ENCODE measurements at places on chromosomes 16 and 17.

- DNase-seq: peak; percentile 17
Observed at GRCh38 chr16:77784441-77785372, 3.7 kb upstream of the VAT1L start.

GRCh38 chr16:89437251-89437987, 52.9 kb downstream of the ANKRD11 start:
- no peak for DNase-seq

DNA sequence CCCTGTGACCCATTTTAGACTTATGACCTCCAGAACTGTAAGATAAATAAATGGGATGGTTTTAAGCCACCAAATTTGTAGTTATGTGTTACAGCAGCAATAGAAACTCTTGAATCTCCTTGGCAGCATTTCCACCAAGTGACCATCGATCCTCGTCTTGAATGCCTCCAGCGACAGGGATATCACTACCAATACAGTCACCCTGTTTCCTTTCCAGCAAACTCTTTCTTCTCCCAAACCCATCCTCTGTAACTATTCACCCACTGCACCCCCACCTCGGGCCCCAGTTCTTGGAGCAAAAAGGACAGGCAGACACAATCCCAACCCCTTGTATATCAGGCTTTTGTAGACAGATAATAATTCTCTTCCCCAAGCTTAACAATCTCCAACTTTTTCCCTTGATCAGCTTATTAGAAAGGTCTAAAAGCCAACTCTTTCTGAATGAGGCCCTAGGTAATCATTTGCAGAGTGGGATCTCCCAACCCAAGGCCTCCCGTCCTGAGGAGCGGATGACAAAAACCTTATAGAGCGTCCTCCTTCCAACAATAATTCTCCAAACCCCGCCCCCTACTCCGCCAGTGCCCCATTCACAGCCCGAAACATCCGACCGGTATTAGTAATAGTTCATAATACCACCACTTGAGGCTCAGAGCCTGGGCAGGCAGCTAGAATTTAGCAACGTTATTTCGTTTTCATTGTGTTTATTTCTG, 14.7 kb upstream of the PLLP start:
- peak; percentile 92 for DNase-seq

DNA sequence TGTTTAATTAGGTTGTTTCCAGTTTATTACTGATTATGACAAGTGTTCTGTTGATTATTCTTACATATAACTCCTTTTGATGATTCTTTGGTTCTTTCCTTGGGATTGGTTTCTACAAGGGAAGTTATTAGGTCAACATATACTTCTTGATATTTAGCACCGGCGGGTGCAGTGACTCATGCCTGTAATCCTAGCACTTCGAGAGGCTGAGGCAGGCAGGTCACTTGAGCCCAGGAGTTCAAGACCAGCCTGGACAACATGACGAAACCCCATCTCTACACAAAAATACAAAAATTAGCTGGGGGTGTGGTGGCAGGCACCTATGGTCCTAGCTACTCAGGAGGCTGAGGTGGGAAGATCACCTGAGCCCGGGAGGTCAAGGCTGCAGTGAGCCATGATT, 120.2 kb upstream of the HAS3 start:
- no peak for DNase-seq

- no peak for DNase-seq
Observed at GRCh38 chr16:49639739-49640431, 216.0 kb downstream of the ZNF423 start.

DNA sequence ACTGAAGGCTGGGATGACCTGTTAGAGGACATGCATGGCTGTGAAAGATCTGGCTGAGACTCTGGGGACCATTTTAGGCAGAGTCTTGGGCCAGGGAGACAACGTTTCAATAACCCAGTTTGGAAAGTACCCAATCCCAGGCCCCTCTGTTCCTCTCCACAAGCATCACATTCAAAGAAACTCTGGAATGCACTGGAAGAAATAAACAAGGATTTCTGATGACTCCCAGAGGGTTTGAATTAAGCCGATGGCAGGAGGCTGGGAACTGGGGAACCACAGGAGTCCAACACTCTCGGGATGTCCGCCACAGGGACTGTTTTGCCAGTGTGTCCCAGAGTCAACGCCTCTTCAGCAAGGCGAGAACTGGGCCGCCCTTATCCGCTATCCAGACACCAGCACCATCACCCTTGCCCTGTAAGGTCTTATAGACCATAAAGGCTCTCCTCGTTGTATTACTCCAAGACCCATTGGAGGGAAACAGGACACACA, 3.3 kb downstream of the PMP22 start:
- DNase-seq: peak; percentile 43

DNA sequence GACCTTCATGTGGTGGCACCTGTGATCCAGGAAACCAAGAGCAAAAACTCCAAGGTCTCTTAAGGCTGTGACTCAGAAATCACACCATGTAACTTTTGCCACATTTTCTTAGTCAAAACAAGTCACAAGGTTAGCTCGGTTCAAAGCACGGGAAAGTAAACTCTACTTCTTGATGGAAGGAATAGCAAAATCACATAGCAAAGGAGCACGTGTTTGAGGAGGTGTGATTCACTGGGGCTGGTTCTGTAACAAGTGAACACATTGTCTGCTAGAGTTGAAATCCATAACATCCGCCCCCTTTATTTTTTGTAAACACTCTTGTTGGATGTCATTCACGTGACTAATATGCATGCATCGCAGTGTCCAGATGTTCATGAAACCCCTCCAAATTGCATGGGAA, 415.0 kb upstream of the MAF start:
- DNase-seq: no peak

- no peak for DNase-seq
Observed at GRCh38 chr17:40551879-40552768, 13.1 kb downstream of the CCR7 start.

DNA sequence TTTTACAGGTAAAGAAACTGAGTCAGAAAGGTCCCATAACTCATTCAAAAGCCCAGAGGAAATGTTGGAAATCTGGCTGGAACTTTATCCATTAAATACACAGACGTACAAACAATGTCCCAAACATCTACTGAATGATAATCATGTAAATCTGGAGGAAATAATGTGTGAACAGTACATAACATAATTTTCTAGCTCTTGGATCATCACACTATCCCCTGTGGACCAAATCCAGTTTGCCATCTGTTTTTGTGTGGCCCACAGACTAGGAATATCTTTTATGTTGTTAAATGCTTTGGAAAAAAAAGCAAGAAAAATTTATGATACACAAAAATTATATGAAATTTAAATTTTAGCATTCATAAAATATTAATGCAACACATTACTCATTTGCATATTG, 389.9 kb upstream of the SOX9 start:
- no peak for DNase-seq

GRCh38 chr16:12193692-12194091, 217.2 kb downstream of the SNX29 start:
- peak; percentile 17 for DNase-seq

- no peak for DNase-seq
Observed at GRCh38 chr16:82657239-82657638, 30.5 kb downstream of the CDH13 start.

DNA sequence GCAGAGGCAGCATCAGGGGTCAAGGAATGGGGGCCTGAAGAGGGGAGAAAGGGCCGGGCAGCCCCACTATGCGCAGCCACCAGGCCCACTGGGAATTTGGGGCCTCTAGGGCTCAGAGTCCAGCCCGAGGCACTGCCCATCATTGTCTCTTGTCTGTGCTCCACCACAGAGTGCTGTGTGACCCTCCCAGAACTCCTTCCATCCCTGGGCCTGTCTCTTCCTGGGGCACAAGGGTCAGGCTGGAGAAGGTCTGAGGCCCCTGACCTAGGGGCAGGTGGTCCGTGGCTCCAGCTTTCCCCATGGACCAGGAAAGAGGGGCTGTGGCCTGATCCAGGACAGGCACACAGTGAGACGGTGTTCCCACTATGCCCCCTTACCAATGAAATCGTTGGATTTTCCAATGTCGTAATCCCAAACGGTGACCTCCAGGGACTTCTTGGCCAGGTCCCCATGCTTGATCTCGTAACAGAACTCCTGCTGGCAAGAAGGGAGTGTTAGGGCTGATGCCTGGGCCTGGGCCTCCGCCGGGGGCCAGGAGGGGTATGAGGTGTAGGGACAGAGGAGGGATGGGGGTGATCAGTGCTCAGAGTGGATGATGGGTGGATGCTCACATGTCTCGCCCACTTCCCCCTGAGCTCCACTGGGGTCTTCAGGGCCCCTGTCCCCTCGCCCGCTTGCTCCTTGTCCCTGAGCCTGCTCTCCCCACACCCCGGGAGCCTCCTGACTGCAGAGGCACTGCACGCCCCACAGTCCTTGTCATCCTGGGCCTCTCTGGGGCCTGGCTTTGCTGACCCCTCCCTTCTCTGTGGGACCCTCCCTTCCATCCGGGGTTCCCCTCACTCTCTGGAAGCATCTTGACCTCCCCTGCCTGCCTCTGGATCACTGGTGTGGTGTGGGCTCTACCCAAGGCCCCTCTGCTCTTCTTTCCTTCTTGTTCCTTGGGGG, 10.7 kb downstream of the SCGB1C2 start:
- DNase-seq: no peak

DNA sequence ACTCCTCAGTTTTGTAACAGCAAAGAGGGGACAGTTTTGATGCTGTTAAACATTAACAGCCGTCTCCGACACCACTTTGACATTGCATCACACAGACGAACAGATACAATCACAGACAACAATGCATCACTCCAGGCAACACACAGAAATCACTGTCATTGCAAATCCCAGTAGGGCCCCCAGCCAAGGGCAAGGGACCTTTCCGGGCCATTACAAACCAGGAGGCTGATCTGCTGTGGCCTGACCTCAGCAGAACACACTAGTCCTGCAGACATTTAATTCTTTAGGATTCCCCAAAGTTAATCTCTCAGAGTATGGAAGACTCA, 136.2 kb upstream of the RCVRN start:
- DNase-seq: no peak

- peak; percentile 18 for DNase-seq
Observed at GRCh38 chr16:68117884-68118283, 32.7 kb downstream of the NFATC3 start.

GRCh38 chr16:1144476-1145382, 8.2 kb upstream of the CACNA1H start:
- no peak for DNase-seq

- no peak for DNase-seq
Observed at GRCh38 chr17:3512505-3513171, 36.8 kb downstream of the ASPA start.

DNA sequence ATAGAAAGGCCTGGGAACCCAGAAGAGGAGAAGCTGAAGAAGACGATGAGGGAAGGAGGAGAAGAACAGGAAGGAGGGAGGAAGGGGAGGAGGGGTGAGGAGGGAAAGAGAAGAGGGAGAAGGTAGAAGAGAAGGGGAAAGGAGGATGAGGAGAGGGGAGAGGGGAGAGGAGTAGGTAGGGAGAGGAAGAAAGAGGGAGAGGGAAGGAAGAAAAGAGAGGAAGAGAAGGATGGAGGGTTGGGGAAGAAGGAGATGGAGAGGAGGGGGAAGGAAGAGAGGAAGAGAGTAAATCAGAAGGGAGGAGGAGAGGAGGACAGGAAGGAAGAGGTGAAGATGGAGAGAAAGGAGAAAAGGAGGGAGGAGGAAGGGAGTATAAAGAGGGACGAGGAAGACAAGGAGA, 109.6 kb upstream of the IRX6 start:
- no peak for DNase-seq

DNA sequence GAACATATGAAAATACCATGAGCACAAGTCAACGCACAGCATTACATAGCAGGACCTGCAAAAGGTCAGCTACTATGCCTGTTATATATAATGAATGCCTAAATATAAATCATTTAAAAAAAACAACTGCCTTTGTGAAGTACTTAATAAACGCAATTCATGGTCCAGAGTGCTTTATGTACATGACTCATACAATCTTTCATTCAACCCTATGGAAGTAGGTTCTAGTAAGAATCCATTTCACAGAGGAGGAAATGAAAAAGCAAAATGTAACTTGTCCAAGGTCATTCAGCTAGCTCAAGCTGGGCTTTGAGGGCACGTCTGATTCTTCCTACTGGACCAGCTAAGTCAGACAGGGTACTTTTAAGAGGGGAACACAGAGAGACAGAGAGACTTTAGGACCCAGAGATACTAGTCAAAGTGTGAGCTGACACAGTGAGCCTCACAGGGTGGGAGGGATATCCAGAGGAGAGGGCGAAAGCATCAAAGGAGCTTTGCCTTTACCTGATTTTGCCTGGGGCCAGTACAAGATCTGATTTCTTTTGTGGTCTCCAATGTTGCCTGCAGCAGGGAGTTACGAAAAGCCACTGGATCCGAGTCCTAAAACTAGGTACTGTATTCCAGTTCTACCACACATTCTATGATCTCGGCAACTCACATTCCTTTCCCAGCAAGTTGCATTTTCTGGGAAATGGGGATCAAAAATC, 83.4 kb upstream of the ZFHX3 start:
- no peak for DNase-seq

DNA sequence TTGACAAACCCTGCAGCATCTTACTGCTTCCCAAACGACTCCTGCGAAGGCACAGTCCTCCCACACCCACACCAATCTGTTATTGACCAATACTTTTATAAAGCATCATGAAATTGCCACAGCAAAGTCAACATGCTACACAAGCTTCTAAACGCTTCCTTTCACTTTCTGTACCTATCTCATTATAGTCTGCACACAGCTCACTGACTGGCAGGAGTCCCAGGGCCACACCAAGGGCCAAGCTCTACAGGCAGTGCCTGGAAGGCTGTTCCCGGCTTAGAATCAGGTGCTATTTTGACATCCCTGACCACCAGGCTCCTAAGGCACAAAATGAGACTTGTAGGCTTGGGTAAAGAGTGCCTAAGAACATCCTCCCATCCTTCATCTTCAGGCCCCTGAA, 39.5 kb downstream of the USP7 start:
- no peak for DNase-seq

GRCh38 chr16:48961546-48961945, 320.1 kb downstream of the CBLN1 start:
- no peak for DNase-seq

DNA sequence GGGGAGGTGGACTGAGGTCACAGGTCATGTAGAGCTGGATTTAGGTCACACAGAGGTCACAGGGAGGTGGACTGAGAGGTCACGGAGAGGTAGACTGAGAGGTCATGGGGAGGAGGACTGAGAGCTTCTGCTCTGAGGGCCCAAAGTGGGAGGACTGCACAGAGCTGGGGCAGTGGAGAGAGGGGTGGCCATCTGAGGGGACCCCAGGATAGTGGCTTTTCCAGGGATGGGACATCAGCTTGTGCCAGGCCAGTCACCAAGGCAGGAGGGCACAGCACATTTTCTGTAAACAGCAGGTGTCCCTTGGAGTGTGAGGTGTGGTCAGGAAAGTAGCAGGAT, 26.1 kb upstream of the JPT2 start:
- DNase-seq: no peak
